ENCODE measurements at places on chromosomes 2 and 18. TPM values are rescaled to one million over a fixed set of nuclear protein-coding genes. Genes with fewer than 3 reads are reported as not detected.

DNA sequence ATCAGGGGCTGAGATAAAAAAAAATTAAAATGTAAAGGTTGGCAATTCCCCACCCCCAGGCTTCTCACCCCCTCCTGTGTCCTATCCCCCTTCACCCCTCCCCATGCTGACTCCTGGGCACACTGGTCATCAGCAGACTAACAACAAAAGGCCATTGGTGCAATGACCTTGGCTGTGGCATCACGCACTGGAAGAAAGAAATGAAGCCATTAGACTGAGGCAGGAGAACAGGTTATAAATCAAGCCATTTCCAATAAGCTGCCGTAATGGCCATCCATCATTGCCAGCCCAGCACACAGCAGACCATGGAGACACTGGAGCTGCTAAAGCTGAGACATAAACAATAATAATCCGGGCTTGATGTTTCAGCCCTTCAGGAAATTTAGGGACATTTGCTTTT, 342.4 kb upstream of the ETAA1 start:
- no peak for DNase-seq

DNA sequence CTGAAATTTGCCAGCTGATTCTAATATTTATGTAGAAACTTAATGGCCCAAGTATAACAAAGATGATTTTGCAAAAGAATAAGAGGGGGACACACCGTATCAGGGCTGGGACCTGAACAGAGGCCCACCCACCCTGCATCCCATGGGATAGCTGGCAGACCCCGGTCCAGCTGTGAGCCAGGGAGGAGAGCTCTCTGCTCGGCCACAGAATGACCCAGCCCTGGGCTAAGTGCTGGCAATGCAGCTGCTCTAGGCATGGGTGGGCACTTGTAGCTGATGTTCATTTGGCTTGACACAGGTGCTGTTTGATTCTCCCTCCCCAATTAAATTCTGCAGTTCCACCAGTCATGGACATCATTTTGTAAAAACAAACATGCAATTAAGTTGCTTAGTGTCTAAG, 522.8 kb upstream of the RAB6C start:
- DNase-seq, result no peak

- no peak for DNase-seq
These were observed 60.1 kb downstream of the ITGB6 start for GRCh38 chr2:160139991-160140390.

DNA sequence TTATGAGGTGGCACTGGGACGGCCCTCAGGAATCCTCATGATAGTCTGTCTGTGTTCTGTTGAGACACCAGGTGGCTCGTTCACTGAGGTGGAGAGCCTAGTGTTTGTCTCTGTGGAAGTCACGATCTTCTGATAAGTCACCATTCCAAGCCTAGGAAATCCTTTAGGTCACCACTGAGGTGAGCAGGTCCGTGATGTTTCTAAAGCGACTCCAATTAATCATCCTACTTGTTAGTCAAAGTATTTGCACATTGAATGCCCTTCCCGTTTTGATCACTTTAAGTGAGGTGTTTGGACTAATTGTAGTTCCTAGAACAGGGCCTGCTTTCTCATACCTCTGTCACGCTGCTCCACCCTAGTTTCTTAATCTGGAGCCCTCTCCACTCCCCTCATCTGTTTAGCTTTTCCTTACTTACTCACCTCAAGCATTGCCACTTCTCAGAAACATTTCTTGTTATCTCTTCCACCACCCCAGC, 28.0 kb upstream of the DSG3 start:
- no peak for DNase-seq

DNA sequence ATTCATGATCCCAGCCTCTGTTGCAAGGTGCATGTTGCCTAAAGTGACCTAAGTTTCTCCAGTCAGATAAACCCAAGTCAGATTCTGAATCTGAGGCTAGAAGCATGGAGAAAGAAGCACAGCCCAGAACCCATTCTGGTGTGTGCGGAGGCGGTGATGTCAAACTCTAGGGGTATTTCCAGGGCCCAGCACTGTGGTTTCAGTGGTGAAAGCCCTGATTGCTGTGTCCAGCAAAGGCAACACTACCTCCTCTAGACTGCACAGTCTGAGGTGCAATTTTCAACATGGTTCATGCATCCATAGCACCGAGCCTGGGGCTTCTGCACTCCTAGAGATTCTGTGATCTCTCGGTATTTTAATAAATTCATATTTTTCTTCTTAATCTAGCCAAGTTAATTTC, 264.8 kb upstream of the KLHL29 start:
- no peak for DNase-seq

GRCh38 chr2:85978883-85979780, 90.3 kb upstream of the ST3GAL5 start:
- no peak for DNase-seq

Gene ITGB6
- total RNA-seq, result not detected

Gene AGXT
- not detected for total RNA-seq
